ENCODE measurements at places on chromosomes 4 and X. TPM values are rescaled to one million over a fixed set of nuclear protein-coding genes. Genes with fewer than 3 reads are reported as not detected.

MGAT4D gene
- not detected for total RNA-seq

UGT2B11 gene
- not detected for total RNA-seq

SLC25A6 gene
- 178 TPM for total RNA-seq

DNA sequence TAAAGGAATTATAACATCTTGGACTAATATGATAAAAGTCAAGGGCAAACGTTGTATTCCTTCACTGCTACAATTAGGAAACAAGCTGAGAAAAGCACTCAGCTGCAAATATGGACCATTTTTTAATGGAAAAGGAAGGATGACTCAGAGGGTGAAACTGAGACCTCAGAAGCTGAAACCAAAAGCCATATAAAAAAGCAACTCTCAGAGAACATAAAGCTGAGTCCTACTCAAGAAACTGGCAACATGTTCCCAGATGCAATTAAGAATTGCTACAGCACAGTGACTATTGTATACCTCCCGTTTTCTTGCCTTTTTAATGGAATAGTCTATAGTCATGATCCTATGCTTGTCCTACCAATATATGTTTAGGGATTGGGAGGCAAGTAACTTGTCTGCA is 1106.4 kb upstream of the INTU start:
- DNase-seq, result no peak
- no peaks in the 10 kb centered on the region for H3K36me3 ChIP-seq
- no peaks in the 10 kb centered on the region for H3K4me1 ChIP-seq
- no peak overlapping the region for H3K4me3 ChIP-seq
- H3K27ac ChIP-seq, result no peak overlapping the region
- no peaks in the 10 kb centered on the region for H3K27me3 ChIP-seq

GAGE12F gene
- not detected for total RNA-seq

DNA sequence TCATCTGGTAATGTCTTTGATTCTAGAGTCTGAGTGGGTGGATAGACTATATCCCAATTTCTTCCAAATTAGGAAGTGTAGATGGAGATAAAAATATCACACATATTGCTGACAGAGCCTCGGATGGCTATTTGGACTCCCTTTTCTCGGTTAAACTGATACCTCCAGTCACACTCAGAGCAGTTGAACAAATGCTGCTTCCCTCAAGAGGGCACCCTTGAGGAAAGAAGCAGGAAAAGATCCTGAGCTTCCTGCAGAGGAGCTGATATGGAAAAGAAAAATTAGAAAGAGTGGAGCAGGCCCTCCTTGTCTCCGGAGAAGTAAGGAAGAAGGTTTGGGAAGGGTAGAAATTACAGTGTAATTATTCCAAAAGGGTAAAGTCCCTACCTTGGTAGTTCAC is 96.2 kb upstream of the CCSER1 start:
- no peaks in the 10 kb centered on the region for H3K27me3 ChIP-seq
- DNase-seq, result no peak
- H3K27ac ChIP-seq, result no peak overlapping the region
- no peaks in the 10 kb centered on the region for H3K36me3 ChIP-seq
- no peak overlapping the region for H3K4me3 ChIP-seq

DNA sequence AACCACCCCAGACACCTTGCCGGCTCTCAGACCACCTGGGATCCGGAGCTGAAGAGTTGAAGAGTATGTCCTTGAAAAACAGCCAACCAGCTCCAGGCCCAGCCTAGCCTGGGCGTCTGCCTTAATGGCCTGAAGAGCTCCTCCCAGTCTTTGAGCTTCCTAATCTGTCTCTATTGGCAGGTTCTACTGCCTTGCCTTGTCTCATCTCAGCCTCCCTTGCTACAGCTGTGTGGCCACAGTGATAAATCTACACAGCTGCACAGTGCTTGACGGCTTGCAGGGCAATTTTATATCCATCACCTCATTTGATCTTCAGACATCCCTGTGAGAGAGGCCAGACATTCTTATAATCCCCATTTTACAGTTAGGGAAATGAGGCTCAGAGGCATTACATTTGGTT is 19.9 kb downstream of the AWAT2 start:
- H3K27ac ChIP-seq, result no peak overlapping the region
- H3K4me3 ChIP-seq, result no peak overlapping the region
- H3K36me3 ChIP-seq, result no peaks in the 10 kb centered on the region
- H3K4me1 ChIP-seq, result no peaks in the 10 kb centered on the region

TNIP3 gene
- 0.45 TPM for total RNA-seq

DNA sequence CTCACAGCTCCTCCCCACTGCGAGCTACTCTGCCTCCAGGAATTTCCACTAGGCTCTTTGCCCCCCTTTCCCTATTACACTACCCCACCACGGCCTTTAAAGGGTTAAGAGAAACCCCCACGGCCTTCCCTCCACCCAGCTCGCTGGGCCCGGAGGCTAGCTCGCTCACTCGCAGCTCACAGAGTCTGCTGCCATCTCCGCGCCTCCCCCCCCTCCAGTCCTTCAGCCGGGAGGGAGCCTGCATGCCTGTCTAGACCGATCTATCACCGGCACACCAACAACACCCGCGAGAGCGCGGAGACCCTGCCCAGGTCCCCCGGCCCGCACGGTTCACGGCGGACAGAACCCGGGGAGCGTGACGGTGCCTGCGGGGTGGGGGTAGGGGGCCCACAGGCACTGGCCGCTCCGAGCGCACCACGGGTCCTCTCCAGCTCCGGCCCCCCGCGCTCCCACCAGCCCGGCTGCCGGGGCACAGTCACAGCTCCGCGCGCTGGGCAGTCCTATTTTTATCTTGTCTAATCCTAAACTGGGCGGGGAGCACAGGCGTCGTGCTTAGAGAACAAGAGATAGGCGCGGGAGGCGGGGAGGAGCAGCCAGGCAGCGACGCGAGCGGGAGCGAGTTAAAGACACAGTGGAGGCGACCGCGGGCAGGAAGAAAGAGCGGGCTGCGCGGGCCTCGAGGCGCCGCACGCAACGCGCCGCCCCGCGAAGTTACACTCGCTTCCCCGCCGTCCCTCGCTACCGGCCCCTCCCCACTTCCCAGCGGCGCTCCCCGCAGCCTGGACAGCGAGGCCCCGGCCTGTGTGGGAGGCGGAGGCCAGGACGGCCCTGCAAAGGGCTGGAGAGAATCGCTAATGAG is 3.5 kb downstream of the BCOR start:
- H3K4me3 ChIP-seq, result peak overlapping the region; percentile 58
- H3K4me1 ChIP-seq, result peaks cover 41% of the 10 kb centered on the region
- no peaks in the 10 kb centered on the region for H3K27me3 ChIP-seq
- H3K27ac ChIP-seq, result no peak overlapping the region

ABCG2 gene
- total RNA-seq, result 0.19 TPM

GRCh38 chr4:13963601-13964000 is 336.1 kb upstream of the BOD1L1 start:
- no peaks in the 10 kb centered on the region for H3K4me1 ChIP-seq
- DNase-seq, result no peak
- no peak overlapping the region for H3K4me3 ChIP-seq
- no peaks in the 10 kb centered on the region for H3K36me3 ChIP-seq
- H3K27me3 ChIP-seq, result no peaks in the 10 kb centered on the region

DNA sequence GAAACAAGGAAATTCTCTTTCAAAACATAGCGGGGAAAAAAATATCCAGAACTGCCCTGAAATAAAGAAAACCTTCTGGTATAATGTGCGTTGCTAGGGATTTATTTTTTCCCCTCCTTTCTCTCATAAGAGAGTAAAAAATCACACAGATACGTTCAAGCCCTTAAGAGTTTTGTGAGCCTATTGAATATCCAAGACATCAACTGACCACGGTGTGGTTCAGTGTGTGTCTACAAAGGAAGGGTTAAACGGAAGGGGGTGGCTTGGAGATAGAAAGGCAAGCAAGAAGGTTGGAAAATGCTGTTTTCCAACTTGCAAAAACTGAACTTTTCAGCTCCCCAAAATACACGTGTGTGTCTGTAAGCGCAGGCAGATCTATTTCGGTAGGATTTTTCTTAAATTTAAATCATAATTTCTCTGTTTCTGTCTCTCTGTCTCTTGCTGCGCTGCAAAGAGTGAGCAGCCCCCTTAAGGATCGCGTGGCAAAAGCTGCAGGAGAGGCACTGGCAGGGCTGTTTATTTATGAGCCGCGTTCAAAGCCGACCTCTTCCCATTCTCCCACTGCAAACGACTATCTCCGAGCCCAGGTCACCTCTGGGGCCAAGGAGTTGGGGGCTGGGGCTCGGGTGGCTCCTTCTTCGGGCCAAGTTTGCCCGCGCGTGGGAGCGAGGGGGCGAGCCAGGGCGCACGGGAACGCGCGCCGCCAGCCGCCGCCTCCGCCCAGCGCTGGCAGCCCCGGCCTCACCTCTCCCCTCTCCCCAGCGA is 492 bp upstream of the SLIT2 start:
- no peak for DNase-seq
- H3K27me3 ChIP-seq, result peaks cover 28% of the 10 kb centered on the region
- no peak overlapping the region for H3K4me3 ChIP-seq
- H3K36me3 ChIP-seq, result no peaks in the 10 kb centered on the region
- H3K27ac ChIP-seq, result no peak overlapping the region
- H3K4me1 ChIP-seq, result peaks cover 8% of the 10 kb centered on the region

- no peak for DNase-seq
- H3K36me3 ChIP-seq, result no peaks in the 10 kb centered on the region
- H3K27ac ChIP-seq, result no peak overlapping the region
- H3K4me1 ChIP-seq, result no peaks in the 10 kb centered on the region
- no peaks in the 10 kb centered on the region for H3K27me3 ChIP-seq
- H3K4me3 ChIP-seq, result no peak overlapping the region
Observed at GRCh38 chr4:28730304-28730703, 1869.7 kb downstream of the STIM2 start.

DNA sequence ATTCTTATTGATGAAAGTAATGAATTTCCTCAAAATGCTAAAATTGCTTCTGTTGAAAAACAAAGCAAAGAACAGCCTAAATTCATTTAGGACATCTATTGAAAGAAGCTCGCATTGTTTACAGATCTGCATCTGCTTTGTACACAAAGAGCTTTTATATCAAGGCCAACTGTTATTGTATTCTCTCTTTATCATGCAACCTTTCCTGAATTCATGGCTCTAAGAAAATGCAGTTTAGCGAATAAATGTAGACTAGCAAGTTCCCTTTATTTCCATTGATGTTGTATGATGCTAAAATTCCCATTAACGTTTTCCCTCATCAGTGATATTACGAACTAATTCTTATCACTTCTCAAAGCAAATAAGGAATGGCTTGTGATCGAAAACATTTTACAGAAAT is 446.3 kb downstream of the MID1IP1 start:
- no peak overlapping the region for H3K27ac ChIP-seq
- H3K4me1 ChIP-seq, result no peaks in the 10 kb centered on the region
- H3K4me3 ChIP-seq, result no peak overlapping the region
- H3K27me3 ChIP-seq, result no peaks in the 10 kb centered on the region
- H3K36me3 ChIP-seq, result no peaks in the 10 kb centered on the region

KLHL5 gene
- 14.2 TPM for total RNA-seq

DNA sequence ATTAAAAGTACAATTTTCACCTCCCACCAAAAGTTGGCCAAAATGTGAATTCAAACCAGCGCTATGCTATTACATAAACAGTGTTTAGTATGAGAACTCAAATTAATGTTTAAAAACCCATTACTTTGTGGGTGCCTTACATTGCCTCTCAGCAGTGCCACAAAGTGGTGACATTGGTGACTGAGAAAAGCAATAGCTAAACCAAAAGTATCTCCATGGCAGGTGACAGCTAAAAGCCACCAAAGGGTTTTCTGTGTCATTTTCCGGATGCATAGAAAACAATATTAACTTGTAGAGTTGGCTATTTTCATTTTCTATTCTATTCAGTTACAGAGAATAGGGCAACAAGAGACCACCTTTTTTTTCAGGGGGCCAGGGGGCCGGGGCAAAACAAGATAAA is 261.2 kb downstream of the MAPK10 start:
- no peak for DNase-seq
- no peaks in the 10 kb centered on the region for H3K4me1 ChIP-seq
- H3K27me3 ChIP-seq, result no peaks in the 10 kb centered on the region
- no peaks in the 10 kb centered on the region for H3K36me3 ChIP-seq

DNA sequence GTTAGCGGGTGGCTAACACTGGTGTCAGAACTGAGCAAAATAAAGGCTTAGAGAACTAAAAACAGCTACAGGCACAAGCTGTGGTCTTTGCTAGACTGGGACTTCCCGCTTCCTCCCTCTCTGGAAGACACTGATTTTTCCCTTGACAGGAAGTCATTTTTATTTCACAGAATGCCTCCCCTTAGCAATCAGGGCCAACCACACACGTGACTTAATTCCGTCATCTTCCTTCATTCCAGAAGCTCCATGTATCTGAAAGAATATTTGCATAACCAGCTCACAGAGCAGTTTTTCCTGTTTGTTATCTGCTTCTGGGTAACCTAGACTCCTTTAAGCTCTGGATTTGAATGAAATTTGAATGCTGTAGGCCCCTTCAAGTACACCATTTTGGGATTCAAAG is 327.5 kb upstream of the FRG1 start:
- DNase-seq, result no peak
- no peaks in the 10 kb centered on the region for H3K27me3 ChIP-seq
- H3K36me3 ChIP-seq, result no peaks in the 10 kb centered on the region
- H3K4me3 ChIP-seq, result no peak overlapping the region
- H3K27ac ChIP-seq, result no peak overlapping the region

DNA sequence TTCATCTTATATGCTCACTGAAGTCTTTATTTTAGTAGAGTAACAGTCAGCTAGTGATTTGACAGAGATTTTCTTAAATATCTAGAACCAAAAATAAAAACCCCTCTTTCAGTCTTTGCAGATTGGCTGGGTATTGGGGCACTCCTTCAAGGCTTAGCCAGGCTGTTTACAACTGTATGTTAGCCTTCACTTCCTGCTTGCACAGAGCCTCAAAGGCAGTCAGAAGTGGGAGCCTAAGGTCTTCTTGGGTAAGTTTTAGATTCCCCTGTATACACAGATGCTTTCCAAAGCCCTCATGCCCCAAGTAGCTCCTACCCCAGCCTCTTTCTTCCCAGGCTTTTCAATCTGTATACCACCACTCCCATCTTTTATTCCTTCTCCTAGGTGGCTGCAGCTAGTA is 136.1 kb upstream of the STIM2 start:
- H3K36me3 ChIP-seq, result no peaks in the 10 kb centered on the region
- peaks cover 15% of the 10 kb centered on the region for H3K4me1 ChIP-seq
- no peak overlapping the region for H3K27ac ChIP-seq
- DNase-seq, result peak; percentile 38

VEGFD gene
- total RNA-seq, result not detected

TCEAL2 gene
- not detected for total RNA-seq

- peaks cover 15% of the 10 kb centered on the region for H3K4me1 ChIP-seq
- no peaks in the 10 kb centered on the region for H3K36me3 ChIP-seq
- H3K27me3 ChIP-seq, result no peaks in the 10 kb centered on the region
- peak overlapping the region; percentile 50 for H3K4me3 ChIP-seq
- no peak for DNase-seq
- peak overlapping the region; percentile 77 for H3K27ac ChIP-seq
Observed at GRCh38 chr4:139015948-139016471, 429 bp downstream of the NOCT start.

GAGE12E gene
- total RNA-seq, result not detected

SASH3 gene
- total RNA-seq, result 356 TPM

- no peak overlapping the region for H3K27ac ChIP-seq
- no peak for DNase-seq
Observed at GRCh38 chrX:20471483-20471882, 204.8 kb upstream of the RPS6KA3 start.

NAP1L2 gene
- total RNA-seq, result 5.4 TPM

Measured in natural killer cell (primary cell).